ENCODE measurements at places on chromosomes 1 and 21. TPM values are rescaled to one million over a fixed set of nuclear protein-coding genes. Genes with fewer than 3 reads are reported as not detected.

Gene PALMD
- total RNA-seq: 5.4 TPM

Gene NBPF10
- total RNA-seq: 0.70 TPM

Gene NCMAP
- not detected for total RNA-seq

Gene MTF1
- 2.7 TPM for total RNA-seq

Gene TTC22
- total RNA-seq: 10.6 TPM
